ENCODE measurements at places on chromosomes 7 and 10.

DNA sequence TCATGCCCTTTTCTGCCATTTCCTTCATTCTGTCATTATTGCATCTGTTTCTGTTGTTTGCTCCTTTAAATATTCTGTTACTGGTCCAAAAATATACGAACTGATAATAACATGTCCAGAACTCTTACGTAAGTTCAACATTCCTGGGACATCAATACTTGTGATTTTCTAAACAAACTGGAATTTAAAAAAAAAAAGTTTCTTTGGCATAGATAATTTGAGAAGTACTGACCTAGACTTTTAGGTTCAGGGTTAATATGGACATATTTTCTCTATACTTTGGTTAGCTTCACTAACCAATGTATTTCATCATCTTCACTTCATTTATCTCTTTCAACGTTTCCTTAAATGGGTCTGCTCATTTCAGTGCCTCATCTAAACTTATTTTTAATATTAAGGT lies 147.3 kb downstream of the JMJD1C start:
- no peak for DNase-seq

GRCh38 chr7:121323515-121324302 lies 5.1 kb upstream of the WNT16 start:
- DNase-seq, result no peak

DNA sequence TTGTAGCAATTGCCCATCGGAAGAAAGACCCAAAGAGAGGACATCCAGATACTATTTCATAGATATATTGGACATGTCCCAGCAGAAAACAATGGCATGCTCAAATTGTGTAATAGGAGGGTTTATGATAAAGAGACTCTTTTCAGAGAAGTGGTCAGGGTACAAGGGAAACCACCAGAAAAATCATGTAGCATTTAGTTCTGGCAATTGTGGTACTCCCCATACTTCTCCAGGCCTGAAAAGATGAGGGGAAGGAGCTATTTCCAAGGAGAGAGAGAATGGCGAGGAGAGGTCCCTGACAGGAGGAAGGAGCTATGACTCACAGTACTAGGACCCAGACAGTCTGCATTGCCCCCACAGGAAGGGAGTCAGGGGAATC lies 68.4 kb upstream of the ADO start:
- no peak for DNase-seq

DNA sequence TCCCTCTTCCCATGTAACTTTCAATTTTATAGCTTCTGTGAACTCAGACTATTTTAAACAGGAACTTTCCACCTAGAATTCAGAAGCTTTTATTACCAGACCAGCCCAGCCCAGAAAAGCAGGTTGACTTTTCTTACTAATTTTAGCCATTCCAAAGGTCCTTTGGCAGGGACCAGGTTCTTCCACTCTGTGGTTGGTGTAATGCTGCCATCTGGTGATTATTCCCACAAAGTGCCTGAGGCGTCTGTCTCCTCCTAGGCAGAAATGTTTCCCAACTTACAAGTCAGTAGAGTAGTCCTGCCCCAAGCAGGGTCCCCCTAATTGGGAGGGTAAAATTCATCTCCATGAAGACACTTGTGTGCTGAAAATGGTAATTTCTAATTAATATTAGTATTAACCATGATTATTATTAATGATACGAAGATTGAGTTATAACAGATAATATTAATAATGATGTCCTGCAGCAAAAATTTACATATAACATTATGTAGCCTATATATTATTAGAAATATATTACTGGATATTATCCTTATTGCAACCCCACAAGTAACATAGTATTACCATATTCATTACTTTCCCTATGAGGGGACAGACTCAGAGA lies 53.0 kb upstream of the PPP1R17 start:
- DNase-seq, result peak; percentile 24

GRCh38 chr10:93465806-93466675 lies 16.1 kb downstream of the MYOF start:
- DNase-seq, result no peak

Data from occipital lobe (tissue), 3 donors.